Lung (tissue), 17 donors: ENCODE measurements at places on chromosomes 5 and 9.

DNA sequence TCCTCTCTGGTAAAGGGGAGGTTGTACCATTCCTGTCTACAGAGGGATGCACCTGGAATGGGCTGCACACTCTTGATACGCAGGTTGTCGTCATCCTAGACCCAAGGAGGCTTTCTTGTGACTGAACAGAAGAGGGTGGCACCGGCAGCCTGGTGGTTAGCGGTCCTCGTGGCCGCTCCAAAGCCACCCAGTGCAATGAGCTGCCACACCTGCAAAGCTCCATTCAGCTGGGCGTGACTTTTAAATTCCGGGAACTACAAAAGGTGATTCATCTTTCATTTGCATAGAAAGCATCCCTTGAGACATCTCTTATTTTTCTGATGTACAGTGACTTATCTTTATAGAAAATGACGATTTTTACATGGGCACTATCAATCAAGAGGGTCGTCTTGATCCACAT is 286.1 kb upstream of the IRX1 start:
- DNase-seq = no peak

DNA sequence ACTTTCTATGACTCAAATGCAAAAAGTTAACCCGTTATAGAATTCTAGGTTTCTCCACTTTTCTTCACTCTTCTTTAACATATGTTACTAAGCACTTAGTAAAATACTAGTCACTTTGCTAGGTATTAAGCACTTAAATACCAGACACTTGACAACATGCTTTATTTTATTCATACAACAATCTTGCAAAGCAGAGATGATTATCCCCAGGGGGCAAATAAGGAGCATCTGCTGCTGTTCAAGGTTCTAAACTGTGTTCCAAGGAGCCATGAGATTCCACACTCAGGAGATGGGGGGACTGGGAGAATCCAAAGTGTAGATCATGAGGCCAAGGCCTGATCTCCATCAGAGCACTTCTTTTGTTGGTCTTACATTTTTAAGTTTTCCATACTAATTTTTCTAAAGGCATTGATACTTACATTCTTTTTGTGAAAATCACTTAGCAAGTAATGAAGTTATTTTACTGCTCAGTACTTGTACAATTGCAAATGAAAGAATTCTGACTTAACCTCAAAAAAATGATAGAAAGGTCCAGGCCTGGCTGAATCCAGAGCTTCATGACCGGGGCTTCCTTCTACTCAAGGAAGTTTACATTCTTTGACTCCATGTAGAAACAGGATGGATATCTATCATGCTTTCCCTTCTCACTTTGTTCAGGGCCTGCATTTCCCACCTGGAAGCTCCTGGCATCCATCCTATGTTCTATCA is 504.4 kb upstream of the WWC1 start:
- no peak for DNase-seq

DNA sequence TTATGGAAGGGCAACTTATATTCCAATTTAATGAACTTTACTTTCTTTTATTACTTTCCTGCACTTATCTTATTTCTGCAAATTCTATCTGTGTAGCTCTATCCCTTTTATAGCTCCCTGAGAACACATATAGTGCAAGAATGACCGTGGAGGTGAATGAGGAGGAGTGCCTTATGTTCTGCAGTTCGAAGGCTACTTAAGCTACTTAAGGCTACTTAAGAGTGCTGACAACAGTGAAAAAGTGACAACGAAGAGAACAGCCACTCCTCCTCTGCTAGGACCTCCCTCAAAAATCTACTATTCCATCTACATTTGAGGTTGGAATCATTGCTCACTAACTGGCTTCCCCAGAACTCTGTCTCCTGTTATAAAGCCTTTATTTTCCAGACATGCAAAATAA is 1365.7 kb upstream of the C9orf72 start:
- no peak for DNase-seq

DNA sequence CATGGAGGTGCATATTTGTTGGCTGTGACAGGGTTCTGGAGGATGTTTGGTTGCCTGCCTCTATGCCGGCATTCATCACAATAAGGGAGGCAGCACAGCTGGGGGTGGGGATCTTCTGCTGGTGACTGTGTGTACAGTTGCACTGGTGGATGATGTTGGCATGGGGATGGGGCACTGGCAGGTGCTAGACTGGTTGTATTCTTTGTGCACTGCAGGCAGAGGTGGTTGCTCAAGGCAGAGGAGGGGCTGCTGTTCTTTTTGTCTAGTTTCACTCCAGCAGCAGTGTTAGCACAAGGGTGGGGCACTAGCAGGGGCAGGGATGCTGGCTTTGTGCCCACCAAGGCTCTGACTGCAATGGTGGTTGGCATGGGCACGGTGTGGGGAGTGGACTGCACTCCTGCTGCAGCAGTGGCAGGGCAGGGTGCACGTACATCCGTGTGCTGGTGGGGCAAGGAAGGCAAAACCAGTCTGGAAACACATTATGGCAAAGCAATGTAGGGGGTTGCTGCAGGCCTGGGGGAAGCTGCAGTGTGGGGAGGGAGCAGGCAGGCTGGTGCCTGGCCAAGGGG is 69.3 kb downstream of the ISOC1 start:
- DNase-seq = no peak

- DNase-seq = peak; percentile 50
Observed at GRCh38 chr5:77995793-77996409, 219.8 kb upstream of the TBCA start.

GRCh38 chr5:170416526-170416925 is 27.4 kb upstream of the KCNMB1 start:
- no peak for DNase-seq

DNA sequence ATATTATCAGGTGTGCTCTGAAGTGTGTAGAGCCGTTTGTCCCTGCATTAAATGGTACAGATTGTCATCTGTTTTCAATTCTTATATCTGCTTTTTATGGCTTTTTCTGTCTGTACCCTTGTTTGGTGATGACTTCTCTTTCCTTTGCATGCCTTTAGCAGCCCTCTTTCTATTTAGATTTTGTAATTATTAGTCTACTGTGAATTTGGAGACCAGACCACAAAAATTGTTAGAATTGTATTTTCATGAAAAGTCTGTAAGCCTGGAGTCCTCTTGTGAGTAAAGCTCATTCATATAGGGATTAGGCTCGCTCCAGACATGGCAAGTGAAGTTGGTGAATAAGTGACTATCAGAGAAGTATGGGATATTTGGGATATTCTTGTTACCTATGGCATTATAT is 41.7 kb downstream of the NFX1 start:
- DNase-seq = no peak

DNA sequence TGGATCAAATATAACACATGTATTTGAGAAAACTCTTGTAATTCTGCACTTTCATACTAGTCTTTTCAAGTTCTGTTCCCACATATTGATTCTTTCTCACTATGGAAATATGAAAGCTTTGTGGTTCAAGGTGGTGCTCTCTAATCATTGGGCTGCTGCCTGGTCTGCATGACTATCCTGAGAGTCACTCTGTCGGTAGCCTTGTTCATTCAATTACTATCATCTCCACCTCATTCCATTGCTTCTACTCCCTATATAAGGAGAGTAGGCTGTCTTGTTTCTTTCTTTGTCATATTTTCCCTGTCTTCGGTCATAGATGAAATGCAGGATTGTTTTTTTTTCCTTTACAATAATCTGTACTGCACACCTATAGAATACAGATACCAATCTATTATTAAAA is 341.4 kb upstream of the ACTBL2 start:
- DNase-seq = no peak

DNA sequence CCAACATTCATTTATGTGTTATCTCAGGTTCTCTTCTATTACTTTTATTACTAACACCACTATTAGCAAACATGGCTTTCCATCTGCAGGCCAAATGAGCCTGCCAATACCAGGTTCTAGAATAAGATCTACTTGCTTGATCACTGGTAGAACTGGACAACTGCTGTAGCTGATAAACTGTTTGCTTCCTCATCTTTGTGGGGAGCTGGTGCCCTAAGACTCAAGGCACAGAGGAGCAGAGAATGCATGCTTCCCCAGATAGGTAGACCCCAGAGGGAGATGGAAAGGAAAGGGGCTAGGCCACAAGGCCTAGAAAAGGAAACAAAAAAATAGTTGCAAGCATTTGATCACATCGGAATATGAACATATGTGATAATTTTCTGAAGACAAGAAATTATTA is 30.7 kb upstream of the AUH start:
- no peak for DNase-seq

- peak; percentile 93 for DNase-seq
Observed at GRCh38 chr9:70010015-70010414, 33.6 kb upstream of the MAMDC2 start.

DNA sequence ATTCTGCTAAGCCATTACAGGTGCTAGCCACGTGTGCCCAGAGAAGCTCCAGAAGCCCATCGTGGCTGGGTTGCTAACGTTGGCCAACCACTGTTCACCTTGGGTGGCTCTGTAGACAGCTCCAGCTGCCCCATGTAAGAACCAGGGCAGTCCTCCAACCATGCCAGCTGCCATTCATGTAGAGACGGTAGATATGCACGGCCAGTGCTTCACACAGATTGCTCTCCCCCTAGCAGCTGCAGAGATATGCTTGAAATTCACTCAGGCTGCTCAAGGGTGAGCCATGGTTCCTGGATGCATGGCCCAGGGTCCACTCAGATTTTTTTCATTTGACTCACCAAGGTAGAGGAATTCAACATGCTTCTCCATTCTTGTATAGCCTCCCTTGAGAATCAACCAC is 31.0 kb downstream of the GADD45G start:
- peak; percentile 34 for DNase-seq

- no peak for DNase-seq
Observed at GRCh38 chr5:180652771-180653170, 3.4 kb upstream of the FLT4 start.

GRCh38 chr9:104864675-104865104 is 63.3 kb downstream of the ABCA1 start:
- DNase-seq = peak; percentile 74

- no peak for DNase-seq
Observed at GRCh38 chr5:166977911-166978422, 1313.5 kb upstream of the WWC1 start.

DNA sequence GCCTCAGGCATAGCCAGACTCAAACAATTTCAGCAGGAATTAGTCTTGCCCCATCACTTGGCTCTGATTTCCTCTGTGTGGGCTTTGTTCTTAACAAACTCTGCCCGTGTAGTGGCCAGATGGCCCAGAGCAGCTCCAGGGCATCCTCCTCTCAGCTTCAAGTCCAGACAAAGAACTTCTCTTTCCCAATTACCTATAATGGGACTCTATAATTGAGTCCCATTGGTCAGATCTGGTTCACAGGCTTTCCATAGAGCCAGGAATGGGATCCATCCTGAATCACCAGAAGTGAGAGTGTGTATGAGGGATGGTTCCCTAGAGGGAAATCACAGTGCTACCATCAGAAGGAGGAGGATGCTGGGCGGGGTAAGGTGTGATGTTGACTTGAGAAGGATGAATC is 515.8 kb downstream of the KIF4B start:
- DNase-seq = no peak

DNA sequence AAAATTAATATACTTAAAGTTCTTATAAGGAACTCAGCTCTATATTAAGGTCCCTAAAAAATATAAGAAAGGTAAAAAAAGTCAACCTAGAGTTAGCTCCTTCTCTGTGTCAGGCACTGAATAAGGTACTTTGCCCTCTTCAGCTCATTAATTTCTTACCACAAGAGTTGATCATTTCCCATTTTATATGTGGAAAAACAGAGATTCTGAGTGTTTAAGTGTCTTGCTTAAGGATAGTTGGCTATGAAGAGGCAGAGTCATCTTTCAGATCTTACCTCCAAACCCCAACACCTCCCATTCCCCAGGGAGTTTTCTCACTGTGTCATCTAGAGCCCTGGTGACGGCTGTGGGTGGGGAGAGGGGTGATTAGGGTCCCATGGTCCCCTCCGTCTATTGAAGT is 40.6 kb downstream of the INSYN2B start:
- DNase-seq = no peak

- DNase-seq = no peak
Observed at GRCh38 chr9:638152-638551, 203.3 kb upstream of the DMRT1 start.

DNA sequence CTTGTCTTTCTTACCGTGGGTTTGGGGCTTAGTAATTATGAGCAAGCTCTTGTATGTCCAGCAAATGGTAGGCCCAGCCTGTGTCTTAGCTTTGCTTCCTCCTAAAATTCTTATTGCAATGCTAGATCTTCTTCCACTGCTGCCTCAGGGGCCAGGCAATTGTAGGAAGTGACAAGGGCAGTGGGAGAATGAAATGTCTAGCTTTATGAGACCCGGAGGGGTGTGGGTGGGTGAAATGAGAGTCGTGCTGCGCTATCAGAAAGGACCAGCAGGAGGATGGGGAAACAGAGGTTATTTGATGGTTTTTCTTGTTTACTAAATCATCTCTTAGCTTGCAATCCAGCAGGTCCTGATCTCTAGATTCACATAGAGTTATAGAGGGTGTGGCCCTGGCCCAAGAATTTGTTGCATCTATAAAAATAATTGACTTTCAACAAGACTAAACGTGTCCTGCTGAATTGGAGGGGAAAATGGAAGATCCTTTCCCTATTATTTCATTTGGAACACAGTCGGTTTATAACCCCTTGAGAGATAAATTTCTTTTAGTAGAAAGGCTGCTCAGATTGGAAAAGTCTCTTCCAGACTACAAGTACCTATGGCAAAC is 43.7 kb downstream of the ZNF366 start:
- no peak for DNase-seq

DNA sequence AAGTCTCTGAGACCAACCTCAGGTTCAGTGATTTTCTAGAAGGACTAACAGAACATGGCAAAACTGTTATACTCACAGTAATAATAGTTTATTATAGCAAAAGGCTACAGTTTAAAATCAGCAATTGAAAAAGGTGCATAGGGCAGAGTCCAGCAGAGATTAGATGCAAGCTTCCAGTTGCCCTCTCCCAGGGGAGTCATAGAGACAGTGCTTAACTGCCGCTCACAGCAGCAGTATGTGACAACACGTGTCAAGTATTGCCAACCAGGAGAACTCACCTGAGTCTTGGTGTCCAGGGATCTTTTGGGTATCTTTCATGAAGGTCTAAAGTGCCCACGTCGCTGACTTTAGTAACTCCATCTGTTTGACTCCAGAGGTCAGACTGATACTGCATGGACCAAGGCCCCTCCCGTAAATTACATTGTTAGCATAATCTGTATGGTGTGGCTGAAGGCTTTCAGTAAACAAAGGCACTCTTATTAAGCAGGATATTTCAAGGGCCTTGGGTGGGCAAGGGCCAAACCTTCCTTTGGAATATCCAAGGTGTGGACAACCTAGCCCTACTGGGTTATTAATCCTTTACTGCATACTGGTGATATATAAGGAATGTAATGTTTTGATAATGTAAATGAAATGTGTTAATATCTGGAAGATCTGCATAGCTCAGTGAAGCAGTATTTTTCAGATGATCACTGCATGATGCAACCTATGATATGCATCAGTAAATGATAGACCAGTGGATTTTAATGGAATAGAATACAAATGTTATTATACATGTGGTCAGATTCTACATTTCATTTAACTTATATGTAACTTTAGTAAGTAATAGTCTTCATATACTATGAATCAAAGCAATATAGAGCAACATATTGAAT is 44.0 kb downstream of the RASA1 start:
- no peak for DNase-seq

DNA sequence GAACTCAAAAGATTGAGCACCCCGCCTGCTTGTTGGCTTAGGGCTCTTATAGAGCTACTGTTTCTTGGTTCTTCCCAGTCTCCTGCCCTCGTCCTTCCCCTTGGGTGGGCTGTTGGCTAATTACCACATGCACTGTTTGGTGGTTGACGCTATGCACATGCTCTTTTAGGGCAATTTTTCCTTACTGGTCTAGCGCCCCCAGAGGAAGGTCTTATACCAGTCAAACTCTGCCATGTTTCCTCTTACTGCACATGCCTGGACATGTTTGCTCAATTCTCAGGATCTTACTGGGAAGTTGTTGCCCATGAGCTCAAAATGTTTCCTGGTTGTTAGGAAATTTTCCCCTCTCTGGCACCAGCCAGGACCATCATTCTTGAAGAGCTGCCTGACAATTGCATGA is 101.9 kb downstream of the SLC28A3 start:
- no peak for DNase-seq
